OCI-LY7 (cell line): ENCODE measurements at places on chromosomes 5 and 9.

DNA sequence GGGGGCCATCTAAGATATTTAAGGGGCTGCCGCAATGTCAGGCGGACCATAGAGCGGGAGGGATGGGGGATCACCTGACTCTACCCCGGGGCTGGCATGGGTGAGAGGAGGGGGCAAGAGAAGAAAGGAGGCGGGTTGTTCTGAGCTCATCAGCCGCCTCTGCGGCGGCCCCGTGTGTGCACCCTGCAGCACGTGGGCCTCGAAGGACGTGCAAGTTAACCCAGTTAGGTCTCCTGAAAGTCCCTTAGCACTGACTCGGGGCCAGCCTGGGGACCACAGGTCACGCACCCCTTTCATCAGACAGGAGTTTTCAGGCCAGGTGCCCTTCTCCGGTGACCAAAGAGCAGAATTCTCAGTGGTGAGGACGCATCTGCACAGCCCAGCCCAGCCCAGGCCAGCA is 58.0 kb downstream of the UBE2QL1 start:
- DNase-seq = no peak

DNA sequence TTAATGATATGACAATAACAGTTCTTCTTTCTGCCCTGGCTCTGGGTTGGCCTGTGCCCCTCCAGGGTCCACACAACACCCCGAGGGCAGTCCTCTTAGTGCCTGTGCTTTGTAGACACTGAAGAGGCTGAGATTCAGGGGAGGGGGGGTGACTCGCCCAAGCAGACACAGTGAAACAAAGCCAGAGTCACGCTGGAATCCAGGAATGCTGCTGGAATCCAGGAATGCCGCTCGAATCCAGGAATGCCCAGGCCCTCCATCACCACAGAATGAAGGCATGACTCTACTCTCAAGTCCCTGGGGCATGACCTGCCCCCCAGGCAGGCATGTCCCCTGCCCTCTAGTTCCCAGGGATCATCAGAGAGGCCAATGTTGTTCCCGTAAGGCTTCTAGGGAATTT is 73.1 kb downstream of the LRSAM1 start:
- DNase-seq = no peak

- no peak for DNase-seq
Measured at GRCh38 chr5:148491015-148491792, 107.4 kb downstream of the FBXO38 start.

DNA sequence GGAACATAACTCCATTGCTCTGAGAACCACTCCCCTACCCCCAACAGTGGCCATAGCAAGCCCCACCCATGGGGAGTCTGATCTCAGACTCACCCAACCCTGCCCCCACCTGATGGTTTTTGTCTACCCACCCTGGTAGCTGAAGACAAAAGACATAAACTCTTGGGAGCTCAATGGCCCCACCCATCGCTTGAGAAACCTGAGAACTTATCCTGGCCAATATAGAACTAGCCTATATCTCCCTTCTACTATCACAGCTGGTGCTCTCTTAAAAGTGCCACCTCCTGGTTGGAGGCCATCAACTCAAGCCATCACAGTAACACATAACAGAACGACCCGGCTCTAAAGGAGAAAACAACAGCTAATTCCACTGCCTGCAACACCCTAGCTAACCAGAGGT is 47.9 kb upstream of the SNAPC3 start:
- no peak for DNase-seq

DNA sequence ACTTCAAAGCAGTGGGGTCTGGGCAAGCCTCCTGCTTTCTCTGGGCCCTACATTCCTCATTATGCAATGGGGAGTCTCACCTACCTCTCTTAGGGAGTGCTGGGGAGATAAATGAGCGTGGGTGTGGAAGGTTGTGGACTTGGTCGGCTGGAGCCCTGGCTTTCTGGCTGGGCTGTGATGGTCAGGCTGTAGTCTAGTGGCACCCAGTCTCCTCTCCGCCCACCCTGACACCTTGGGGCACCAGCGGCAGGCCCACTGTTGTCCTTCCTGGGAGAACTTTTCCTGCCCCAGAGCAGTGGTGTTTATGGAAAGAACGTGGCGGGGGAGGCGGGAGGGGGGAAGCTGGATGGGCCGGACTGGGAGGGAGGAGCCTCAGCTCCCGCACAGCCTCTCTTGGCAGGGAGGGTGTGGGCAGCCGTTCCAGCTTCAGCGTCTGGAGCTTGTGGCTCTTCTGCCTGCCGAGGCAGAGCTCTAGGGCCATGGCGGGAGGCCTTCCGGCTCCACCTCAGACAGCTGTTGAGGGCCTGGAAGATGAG is 4.1 kb downstream of the PTGS1 start:
- DNase-seq = no peak

GRCh38 chr5:139961435-139962157 is 81.5 kb downstream of the NRG2 start:
- no peak for DNase-seq

GRCh38 chr9:134570151-134570621 is 71.4 kb upstream of the COL5A1 start:
- DNase-seq = no peak

- no peak for DNase-seq
Measured at GRCh38 chr5:142722146-142722545, 36.3 kb upstream of the FGF1 start.

- DNase-seq = no peak
Measured at GRCh38 chr9:34396276-34397214, 19.8 kb upstream of the MYORG start.

GRCh38 chr5:21784487-21784886 is 1068.7 kb downstream of the CDH12 start:
- DNase-seq = no peak

GRCh38 chr9:87732756-87733155 is 6.8 kb downstream of the CTSL start:
- no peak for DNase-seq

DNA sequence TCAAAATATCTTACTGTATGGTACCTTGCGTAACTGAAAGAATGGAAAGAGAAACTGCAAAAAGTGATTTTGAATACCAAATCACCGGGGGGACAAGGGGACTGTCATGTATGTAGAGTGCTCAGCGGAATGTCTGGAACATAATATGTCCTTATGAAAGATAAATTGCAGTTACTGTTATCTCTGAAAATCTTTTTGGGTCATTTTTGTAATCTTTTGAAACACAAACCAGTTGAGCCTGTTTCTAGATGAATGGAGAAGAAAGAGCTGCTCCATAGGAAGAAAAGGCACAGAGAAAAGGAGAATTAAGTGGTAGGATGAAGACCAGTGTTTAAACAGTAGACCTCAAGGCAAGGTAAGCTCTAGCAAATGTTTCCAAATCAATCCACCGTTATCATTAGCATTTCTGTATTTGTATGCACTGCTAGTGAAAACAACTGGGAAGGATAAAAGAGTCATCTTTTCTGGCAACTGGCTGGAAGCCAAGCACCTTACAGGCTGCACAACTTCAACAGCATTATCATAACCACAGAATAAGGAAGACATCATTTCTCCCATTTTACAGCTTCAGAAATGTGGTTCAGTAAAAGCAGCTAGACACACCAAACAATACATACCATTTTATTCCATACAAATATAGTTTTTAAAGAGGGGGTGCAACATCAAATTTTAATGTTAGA is 158.5 kb downstream of the TRPM3 start:
- DNase-seq = no peak

GRCh38 chr5:5705010-5705409 is 282.5 kb downstream of the ICE1 start:
- no peak for DNase-seq
